ENCODE measurements at places on chromosomes 2 and 18.

DNA sequence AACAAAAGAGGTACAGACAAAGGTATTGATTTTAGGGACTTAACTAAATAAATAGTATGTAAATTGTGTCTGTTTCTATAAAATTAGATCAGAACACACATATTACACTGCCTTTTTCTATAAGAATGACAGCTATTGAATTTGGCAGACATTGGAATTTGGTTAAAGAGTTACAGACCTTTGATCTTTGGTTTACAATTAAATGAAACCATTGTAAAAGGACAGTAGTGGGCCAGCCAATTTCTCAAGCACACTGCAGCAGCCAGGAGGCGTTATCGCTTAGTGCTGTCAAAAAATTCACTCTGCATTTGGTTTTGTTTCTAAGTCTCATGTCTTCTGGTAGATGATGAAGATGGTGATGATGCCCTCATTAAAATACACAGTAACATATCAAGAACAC, 175.9 kb downstream of the NR4A2 start:
- no peak for DNase-seq

- no peak for DNase-seq
Observed at GRCh38 chr18:12879840-12880540, 4.0 kb downstream of the PTPN2 start.

DNA sequence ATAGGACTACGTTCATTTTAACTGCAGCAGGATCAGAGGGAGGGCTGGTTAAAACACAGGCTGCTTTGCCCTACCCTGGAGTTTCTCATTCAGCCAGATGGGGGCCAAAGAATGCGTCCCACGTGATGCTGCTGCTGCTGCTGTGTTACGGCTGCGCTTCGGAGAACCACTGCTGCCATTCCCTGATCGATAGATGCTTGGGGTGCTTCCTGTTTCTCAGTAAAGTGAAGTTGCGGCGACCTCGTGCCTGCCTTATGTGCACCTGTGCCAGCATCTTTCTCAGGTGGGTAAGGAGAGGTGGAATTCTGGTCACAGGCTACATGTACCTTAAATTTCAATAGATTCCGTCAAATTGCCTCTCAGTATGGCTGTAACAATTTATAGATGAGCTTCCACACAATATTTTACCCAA, 24.7 kb upstream of the TOGARAM2 start:
- no peak for DNase-seq

GRCh38 chr18:13658436-13659204, 67.7 kb downstream of the FAM210A start:
- no peak for DNase-seq

GRCh38 chr18:6376433-6377229, 38.1 kb downstream of the L3MBTL4 start:
- no peak for DNase-seq

DNA sequence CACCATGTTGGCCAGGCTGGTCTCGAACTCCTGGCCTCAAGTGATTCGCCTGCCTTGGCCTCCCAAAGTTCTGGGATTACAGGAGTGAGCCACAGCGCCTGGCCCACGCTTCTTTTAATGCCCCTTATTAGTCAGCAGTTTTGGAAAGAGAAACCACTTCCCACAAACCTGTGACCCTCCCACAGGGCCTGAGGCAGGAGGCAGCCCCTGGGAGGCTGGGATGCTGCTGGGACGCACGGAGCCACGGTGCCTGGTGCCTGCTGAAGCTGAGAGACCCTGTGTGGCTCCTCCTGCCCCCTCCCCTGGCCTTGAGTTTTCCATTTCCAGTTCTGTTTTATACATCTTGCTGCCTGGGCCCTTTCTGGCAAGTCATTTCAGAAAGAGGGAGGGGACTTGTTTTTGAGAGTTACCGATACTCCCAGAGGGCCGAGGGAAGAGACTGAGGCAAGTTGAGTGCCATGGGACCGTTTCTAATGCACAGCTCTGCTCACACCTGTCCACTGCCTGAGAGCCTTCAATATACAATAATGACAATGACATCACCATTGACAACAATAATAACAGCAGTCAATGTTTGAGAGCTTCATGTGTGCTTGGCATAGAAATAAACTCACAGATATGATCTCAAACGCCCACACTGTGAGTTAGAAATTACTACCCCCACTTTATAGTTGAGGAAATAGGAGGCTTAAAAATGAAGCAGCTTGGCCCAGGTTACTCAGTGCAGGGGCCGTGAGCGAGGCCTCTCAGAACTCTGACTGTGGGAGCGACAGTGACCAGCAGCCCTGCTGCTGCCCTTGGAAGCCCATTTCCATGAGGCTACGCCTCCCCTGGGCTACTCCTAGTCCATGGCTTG, 78.1 kb upstream of the YWHAQ start:
- no peak for DNase-seq

GRCh38 chr2:36695746-36696415, 626 bp upstream of the VIT start:
- no peak for DNase-seq

DNA sequence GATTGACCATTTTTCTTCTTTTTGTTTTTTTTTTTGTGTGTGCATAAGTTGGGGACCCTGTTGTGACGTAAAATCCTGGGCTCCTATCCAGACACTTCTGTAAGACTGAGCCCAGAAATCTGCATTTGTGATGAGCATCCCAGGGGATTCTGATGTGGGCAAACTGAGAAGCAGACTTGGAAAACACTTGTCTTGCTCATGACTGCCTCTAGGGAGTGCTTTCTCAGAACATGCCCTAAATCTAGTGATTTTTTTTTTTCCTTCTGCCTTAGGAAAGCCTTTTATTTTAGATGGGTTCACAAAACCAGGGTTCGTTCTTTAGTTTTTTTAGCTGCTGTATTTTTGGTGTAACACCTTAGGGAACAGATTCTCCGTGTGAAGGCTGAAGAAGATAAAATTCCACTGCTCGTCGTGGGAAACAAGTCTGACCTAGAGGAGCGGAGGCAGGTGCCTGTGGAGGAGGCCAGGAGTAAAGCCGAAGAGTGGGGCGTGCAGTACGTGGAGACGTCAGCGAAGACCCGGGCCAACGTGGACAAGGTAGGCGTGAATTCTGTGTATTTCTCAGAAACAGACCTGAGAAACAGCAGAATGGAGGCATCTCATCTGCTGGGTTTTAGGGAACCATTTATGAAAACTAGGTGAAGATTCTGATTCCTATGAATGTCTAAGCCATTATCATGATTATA, 36.7 kb downstream of the RALB start:
- no peak for DNase-seq

- no peak for DNase-seq
Observed at GRCh38 chr18:5601188-5601624, 57.4 kb upstream of the EPB41L3 start.

DNA sequence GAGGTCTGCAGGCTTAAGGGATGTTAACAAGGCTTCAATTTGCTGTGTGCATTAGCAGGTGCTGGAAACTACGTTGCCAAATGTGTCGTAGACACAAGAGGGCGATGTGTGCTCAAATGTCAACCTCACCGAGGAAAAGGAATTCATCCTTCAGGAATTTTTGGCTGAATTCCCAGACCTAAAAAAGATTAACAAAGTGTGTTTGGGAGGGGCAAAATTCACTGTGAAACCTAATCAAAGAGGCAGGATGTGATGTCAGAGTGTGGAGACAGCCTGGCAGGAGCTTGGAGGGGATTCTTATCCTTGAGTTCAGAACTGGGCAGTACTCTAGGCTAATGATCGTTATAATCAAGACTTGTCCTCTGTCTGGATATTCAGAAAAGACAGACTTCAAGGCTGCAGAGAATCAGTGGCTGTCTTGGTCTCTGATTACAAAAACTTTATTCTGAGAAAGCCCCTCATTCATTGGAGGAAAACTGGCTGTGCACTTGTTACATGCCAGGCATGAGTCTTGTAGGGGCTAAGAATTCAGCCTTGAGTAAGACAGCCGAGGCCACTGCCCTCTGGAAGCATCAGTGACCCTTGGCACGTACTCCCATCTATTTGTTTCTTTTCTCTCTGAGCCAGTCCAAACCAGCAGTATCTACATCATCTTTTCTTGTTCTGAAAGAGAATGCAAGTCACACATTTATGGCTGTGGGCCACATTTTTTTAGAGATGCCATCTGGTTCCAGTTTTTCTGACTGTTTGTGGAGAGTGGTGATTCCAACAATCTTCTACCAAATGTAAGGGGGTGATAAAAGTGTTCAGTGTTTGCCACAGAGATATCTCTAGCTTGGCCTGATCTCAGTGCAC, 18.7 kb upstream of the SCYGR1 start:
- DNase-seq = peak; percentile 87

DNA sequence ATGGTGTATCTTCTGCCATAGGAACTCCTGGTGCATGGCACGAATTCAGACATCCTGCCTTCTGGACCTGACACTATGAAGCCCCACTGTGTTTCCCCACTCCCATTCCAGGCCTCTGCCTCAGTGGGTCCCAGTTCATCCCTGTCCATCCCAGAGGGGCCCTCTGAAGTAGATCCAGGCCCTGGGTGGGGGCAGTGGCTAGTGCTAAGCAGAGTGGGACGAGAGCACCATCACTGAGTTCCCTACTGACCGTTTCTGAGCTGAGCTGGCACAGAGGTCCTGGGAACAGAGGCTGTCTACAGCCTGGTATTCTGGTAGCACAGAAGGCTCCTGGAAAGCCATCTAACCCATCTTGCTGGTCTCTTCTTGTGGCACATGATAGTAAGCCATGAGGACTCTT, 54.0 kb downstream of the ATOH8 start:
- no peak for DNase-seq

DNA sequence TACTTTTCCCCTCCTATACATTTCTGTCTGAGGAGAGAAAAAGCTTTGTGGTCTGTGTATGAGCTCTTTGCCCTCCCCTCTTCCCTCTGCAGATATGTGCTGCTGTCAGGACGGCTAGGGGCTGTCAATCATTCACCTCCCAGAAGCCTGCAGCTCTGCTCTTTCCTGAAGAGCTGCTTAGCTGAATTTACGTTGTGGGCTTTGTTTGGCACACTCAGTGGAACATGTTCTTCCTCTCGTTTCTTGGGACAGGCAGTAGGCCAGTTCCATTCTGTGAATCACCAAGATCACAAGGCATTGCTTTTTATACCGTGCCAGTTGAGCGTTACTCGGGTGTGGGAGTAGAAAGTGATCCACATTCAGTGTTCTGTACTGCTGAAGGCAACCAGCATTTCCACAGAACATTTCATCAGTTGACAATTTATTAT, 136.7 kb downstream of the LAMA3 start:
- no peak for DNase-seq

DNA sequence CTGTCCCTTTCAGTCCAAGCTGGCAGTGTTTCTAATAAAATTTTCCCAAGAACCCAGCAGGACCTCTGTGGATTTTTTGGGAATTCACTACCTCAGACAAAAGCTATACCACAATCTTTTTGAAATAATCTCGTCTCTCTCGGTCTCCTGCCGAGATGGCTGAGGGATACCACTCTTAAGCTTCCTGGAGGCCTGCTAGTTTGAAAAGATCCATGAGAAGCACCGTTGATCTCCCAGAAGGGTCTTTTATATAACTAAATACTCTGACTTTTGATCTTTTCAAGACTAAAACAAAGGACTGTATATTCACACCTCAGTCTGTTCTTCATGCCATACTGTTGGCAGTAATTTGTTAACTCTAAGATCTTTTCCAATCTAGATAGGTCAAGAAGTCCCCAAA, 141.7 kb downstream of the UPP2 start:
- DNase-seq = no peak

DNA sequence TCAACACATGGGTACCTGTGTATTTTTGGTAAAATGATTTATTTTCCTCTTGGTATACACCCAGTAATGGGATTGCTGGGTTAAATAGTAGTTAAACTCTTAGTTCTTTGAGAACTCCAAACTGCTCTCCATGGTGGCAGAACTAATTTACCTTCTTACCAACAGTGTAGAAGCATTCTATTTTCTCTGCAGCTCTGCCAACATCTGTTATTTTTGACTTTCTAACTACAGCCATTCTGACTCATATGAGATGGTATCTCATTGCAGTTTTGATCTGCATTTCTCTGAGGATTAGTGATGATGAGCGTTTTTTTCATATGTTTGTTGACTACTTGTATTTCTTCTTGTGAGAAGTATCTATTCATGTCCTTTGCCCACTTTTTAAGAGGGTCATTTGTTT, 180.6 kb downstream of the FSIP2 start:
- no peak for DNase-seq

- DNase-seq = no peak
Observed at GRCh38 chr2:162175714-162176113, 23.7 kb upstream of the GCG start.

DNA sequence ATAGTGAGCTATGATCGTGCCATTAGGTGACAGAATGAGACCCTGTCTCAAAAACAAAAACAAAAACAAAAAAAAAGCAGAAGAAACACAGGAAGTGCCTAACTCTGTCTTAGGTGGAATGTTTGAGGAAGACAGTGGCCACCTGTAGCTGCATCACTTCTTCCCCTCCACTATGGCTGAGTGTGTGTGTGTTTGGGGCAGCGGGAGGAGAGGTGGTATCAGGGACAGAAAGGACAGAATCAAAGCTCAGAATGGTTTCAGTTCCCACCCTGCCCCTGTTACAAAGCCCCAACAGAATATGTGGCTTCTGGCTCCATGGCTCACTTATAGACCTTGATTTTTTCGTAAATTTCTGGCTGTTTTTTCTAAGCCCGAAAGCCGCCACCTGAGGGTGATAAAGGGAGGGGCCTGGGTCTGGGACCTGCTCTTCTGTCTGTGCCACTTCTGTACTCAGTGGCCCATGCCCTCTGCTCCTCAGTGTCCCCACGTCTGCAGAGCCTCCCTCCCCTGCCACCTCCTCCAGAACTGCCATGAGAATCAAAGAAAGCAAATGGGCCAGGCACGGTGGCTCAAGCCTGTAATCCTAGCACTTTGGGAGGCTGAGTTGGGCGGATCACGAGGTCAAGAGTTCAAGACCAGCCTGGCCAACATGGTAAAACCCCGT, 27.4 kb downstream of the SERTAD2 start:
- no peak for DNase-seq

DNA sequence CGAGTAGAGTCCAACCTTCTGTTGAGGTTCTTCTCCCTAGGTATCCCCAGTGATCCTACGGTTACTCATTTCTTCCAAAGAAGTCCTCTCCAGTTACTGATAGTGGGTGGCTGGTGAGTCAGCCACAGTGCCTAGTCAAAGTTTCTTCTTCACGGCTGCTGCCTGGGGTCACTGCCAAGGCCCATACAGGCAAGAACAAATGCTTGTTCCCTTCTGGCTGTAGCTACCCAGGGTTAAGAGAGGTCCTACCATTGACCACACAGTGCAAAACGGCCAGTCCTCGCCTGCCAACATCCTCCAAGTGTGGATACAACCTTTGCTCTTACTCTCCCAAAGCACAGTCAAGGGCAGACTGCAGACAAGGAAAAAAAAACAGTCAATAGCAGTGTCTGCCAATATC, 2.9 kb upstream of the PTPN4 start:
- DNase-seq = no peak

DNA sequence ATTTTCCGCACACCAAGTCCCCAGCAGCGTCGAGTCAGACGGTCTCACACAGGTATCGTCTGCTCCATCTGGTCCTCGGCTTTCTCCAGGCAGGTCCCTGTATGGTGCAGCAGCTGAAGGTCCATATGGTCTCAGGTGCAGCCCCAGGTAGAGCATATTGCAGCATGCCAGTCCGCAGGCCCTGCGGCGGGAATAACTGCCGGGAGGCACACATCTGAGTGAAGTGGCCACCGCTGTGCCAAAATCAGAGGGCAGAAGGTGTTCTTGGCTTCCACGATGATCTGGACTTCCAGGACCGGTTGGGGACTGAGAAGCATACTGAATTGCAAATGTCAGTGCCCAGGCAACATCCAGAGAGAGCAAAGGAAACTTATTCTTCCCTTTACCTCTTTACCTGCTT, 320.3 kb downstream of the RNF144A start:
- DNase-seq = no peak

GRCh38 chr2:223528036-223528435, 74.1 kb downstream of the SCG2 start:
- no peak for DNase-seq

GRCh38 chr2:163570391-163570790, 165.4 kb downstream of the FIGN start:
- no peak for DNase-seq

- peak; percentile 48 for DNase-seq
Observed at GRCh38 chr2:167487728-167488127, 599.4 kb downstream of the XIRP2 start.
